ENCODE measurements at places on chromosomes 2 and 18.

DNA sequence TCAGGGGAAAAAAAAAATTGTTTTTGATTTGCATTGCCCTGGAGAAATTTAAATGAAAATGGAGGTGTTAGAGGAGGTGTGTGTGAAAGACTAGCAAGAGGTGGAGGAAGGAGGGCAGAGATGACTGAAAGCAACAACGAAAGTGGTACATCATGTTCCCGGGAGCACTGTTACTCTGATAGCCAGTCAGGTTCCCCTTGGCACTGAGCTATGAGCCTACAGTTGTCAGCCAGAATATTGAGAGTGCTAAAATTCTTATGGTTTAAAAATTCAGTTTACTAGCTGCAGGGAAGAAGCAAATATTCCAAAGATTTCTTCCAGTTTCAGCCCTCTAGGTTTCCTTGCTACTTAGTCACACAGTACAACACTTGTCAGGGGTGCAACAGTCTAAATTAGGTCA, 366.7 kb upstream of the DLGAP1 start:
- no peak for DNase-seq

GRCh38 chr2:9263428-9263827, 56.8 kb downstream of the ASAP2 start:
- DNase-seq: no peak

GRCh38 chr2:143730155-143730952, 601.1 kb downstream of the ARHGAP15 start:
- DNase-seq: no peak

DNA sequence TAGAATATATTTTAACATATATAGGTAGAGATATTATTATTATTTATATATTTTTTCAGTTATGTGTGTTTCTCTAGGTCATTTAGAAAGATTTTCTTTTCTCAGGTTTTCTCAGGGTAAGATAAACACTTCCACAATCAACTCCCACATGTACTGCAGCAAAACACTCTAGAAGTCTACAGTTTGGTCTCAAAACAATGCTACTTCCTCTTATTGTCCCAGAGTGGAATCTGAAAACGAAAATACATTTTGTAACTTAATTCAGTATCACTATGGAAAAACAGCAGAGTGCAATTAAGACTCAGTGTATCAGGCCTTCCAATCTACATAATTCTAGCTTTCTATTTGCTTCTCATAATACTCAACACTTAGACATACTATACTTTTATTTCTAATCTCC, 190.1 kb upstream of the SLC35G4 start:
- DNase-seq: no peak

DNA sequence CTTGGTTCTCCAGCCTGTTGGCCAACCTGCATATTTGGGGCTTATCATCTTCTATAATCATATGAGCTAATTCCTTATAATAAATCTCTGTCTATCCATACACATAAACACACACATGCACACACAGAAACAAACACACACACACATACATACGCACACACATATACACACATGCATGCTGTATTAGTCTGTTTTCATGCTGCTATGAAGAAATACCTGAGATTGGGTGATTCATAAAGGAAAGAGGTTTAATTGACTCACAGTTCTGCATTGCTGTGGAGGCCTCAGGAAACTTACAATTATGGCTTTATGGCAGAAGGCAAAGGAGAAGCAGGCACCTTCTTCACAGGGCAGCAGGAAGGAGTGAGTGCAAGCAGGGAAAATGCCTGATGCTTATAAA, 707.4 kb upstream of the CDH2 start:
- no peak for DNase-seq

All from AG08396 (cell line).